SK-N-SH treated with all-trans-retinoic acid at 6 μM for 48 hours (cell line): ENCODE measurements at places on chromosomes 2 and 18.

DNA sequence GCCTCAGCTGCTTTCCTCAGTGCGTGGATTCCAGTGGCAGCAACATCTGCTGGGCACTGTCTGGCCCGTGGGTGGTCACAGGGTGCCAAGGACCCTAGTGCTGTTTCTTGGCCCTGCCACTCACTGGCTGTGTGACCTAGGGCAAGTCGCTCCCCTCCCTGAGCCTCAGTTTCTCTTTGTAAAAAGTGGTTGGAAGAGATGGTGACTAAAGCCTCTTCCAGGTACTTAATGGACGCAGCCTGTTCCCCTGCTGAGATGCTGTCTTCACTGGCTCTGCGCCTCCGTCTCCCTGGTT, 42.2 kb downstream of the ATOH8 start:
- no peak for ATAC-seq

- no peak for ATAC-seq
Measured at GRCh38 chr18:13276530-13277520, 58.3 kb downstream of the LDLRAD4 start.

GRCh38 chr2:91477731-91478672, 2786.5 kb downstream of the RPIA start:
- no peak for ATAC-seq

DNA sequence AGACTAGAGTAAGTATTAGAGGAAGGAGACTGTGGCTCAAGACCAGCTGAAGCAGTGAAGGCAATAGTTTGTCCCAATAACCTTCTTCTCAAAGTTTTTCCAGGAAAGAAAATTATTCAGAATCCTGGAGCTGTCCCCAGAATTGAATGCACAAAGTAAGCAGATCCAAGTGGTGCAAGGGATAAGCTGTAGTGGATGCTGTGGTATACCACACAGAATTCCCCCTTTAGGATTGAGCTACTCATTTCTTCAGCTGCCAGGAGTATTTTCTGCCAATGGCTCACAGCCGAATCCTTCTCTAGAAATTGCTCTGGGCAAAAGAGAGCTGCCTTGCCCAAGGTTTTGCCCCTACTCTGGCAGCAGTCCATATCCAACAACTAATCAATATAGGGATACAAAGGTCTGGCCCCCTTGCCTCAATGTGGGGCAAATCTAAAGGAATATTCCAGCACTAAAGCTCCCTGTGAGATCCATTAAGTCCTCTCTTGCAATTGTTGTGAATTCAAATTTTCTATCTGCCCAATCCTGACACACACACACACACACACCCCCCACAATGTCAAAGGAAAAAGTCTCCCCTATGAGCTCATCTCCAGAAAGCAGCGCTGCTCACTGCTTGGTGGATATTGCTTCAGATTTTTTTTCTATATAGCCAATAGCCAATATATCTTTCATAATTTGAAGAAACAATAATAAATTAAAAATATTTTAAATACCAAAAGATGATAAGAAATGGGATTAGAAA, 18.4 kb upstream of the TCF7L1 start:
- ATAC-seq: no peak

DNA sequence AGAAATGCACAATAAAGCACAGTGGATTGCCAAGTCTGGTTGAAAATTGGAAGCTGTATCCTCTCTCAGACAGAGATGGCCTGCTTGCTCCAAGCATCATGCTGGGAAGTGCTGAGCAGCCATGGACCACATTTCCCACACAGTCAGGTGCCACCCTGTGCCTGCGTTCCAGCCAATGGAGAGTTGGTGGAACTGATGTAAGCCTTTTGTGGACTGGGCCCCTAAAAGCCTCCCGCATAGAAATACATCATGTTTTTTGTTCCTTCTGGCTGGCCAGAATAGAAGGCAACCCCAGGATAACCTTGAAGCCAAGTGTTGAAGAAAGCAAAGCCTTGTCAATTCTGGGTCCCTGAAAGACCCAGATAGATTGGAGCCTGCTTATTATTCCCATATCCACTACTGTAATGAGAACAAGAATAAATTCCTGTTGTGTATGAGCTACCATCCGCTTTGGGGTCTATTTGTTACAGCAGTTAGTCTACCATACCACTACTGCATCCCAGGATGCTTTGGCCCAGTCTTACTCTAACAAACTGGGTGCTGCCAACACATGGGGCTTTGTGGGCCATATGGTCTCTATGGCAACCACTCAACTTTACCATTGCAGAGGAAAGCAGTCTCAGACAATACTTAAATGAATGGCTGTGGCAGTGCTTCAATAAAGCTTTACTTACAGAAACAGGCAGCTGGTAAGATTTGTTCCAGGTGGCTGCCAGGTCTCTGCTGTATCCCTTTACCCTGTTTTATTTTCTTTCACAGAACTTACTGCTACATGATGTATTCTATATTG, 65.4 kb downstream of the POLE4 start:
- ATAC-seq: no peak

DNA sequence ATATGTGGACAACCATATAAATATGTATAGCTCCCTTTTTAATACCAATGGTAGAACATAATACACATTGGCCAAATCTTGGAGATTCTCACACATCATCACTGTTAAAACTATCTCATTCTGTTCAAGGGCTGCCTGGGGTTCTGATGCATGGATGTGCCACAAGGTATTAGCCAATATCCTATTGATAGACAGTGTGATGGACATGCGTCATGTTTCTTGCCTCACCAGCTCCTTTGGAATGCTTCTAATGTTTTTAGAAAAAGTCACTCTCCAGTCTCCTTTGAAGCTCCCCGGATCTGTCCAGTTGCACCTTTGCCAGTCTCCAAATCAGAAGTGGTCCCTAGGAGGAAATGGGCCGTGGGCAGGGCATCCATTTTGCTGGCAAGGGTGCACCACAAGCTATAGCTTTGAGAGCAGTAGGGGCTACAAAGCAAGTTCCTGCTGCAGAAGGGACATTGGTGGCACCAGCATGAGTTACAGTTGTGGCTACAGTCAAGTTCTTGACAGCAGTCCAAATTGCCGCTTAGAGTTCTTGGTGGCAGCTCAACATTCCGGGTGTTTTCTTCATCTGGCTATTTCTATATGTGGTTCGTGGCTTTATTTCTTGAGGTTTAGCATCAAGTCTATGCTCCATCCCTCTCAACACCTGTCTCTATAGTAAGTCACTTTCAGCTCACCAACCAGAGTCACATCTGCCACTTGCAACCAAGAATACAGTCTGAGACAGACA, 25.1 kb upstream of the ATRAID start:
- ATAC-seq: no peak

DNA sequence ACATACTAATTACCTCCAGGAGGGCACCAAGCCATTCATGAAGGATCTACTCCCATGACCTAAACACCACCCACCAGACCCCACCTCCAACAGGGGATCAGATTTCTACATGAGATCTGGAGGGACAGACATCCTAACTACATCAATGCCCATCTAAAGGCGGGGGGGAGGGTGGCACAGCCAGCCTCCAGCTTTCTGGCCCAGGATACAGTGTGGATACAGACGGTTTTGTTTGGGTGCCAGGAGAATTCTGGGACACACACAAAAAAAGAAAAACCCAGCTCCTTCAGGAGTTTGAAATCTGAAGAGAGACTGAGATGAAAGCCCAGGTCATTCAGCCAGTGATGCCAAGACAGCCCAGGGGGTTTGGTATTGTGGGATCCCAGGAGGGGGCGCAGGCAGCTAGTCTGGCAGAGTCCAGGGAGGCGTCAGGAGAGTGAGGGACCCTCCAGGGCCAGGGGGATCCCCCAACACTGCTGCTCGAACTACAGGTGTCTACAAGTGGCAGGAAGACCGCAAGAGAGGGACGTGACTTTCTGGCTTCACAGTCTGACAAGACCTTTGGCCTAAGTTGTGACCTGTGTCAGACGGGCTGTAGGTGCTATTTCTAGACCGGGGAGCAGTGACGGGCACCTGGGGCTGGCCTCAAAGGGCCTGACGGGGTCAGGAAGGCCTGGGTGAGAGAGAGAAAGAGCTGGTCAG, 62.1 kb downstream of the NDUFA10 start:
- no peak for ATAC-seq

DNA sequence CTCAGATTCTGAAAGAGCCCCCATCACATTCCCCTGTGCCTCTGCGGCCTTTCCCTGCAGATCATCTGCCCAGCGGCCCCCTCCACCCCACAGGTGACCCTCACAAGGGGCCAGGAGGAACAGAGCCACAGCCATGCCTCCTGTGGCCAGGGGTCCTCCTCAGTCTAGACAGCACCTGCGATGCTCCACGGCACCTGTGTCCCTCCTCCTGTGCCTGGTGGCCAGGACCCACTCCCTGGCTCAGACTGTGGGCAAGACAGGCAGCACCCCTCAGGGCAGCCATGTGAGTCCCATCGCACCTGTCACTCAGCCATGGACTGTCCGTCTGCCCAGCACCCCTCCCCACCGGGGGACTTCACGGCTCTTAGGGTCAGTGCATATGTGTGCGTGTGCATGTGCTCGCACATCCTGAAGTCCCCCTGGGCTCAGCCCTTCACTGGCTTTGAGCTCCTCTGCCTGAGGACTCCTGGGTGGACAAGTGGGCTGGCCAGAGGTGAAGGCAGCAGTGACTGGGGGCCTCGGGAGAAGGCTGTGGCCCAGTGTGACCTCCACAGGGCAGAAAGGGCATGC, 237.7 kb downstream of the ATAD2B start:
- no peak for ATAC-seq

DNA sequence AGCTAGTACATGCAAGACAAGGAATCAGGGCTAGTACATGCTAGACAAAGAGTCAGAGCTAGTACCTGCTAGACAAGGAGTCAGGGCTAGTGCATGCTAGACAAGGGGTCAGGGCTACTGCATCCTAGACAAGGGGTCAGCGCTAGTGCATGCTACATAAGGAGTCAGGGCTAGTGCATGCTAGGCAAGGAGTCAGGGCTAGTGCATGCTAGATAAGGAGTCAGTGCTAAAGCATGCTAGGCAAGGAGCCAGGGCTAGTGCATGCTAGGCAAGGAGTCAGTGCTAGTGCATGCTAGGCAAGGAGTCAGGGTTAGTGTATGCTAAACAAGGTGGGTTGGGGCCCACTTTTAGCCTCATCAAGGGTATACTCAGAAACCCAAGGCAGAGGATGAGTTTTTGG, 90.1 kb upstream of the FAM136A start:
- no peak for ATAC-seq

DNA sequence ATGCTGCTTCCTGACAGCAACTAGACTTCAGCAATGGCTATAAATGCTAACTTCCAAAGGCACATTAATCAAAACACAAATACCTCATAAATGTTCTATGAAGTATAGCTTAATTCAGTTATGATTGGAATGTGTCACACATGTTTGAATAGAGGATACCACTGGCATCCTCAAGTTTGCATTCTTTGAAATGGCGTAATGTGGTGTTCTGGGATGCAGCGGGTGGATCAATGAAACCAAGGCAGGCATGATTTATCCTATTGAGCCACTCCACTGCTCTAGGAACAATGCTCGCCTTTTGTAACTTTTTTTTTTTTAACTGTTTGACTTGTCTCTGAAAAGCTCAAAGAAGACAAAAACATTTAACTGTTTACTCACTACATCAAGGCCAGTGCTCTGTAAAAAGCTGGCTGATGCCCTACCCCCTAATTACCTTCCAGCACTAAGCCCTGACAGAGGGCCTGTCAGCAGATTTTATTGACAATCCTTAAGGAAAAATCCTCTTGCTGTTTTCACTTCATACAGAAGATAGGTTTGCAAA, 278.8 kb upstream of the SESTD1 start:
- no peak for ATAC-seq

GRCh38 chr18:33616556-33616955, 38.5 kb downstream of the ASXL3 start:
- ATAC-seq: no peak

DNA sequence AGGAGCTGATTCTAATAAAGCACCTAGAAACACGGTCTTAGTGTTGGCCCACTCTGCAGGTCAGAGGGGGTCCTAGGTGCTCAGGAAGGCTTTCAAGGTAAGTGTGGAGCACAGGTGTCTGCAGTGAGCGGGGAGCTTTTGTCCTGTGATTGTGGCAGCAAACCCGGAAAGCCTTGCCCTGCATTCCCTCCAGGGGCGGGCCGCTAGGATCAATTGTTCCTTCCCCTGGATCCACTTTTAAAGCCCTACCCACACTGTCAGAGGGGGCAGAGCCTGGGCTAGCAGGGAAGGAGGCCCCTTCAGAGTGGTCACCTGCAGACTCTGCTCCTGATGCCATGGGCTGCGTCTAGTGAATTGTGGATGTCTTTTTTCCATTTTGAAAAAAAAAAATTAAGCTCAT, 176.0 kb downstream of the CTIF start:
- no peak for ATAC-seq

DNA sequence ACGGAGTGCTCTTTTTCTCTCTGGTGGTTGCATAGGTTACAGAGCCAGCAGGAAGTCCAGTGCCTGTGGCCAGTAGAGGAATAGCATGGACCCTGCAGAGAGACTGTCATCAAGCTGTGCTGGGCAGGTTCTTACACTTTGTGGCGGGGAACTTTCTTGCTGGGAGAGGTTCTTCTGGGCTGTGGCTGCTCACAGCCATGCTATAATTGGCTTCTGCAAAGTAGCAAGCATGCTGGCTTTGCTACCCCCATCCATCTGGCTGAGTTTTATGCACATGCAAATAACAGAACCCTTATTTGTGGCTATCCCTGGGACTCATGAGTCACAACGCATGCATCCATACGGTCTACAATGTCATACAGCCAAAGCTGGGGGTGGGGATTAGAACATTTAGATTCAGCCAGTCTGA, 68.9 kb downstream of the PLCL1 start:
- ATAC-seq: peak; percentile 77

GRCh38 chr18:67771271-67771670, 254.8 kb upstream of the DSEL start:
- peak; percentile 94 for ATAC-seq

- ATAC-seq: peak; percentile 25; the same call in 2 of the 3 replicates
Measured at GRCh38 chr2:175871331-175872004, 130.6 kb downstream of the LNPK start.

DNA sequence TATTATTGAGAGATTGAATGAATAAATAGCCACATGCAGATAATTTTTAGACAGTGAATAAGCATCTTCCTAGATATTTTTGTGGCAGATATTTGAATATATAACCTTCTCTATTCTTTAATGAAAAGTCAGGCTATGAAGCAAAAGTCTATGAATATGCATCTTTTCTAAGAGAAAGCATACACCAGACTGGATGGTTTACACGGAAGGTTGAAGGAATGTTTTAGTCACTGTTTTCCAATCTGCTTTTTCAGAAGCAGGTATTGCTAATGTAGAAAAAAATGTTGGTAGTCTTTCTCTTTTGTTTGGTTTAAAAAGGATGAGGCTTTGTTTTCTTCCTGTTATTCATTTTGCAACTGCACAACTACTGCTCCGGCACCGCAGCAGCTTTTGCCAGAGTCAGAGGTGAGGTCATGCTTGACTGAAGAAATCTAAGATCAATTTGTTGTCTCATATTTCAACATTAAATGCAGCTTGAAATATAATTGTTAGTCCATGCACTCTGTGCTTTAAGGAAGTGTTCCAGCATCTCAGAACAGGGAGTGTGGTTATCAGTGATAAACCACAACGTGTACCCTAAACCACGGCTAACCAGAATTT, 1540.8 kb upstream of the PIK3C3 start:
- ATAC-seq: peak; percentile 81

GRCh38 chr18:77137851-77138250, 5.3 kb upstream of the MBP start:
- no peak for ATAC-seq
